ENCODE measurements at places on chromosomes 16 and 17.

DNA sequence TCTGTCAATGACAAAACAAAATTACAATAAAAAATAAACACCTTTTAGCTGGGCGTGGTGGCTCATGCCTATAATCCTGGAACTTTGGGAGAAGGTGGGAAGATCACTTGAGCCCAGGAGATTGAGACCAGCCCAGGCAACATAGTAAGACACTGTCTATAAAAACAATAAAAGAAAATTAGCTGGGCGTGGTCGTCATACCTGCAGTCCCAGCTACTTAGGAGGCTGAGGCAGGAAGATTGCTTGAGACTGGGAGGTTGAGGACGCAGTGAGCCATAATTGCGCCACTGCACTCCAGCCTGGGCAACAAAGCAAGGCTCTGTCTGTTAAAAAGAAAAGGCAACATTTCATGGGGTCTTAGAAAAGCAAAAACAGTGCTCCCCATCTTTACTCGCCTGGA, 32.7 kb downstream of the EMP2 start:
- no peak for DNase-seq

- DNase-seq, result no peak
Observed at GRCh38 chr17:9612006-9612405, 33.3 kb upstream of the USP43 start.

DNA sequence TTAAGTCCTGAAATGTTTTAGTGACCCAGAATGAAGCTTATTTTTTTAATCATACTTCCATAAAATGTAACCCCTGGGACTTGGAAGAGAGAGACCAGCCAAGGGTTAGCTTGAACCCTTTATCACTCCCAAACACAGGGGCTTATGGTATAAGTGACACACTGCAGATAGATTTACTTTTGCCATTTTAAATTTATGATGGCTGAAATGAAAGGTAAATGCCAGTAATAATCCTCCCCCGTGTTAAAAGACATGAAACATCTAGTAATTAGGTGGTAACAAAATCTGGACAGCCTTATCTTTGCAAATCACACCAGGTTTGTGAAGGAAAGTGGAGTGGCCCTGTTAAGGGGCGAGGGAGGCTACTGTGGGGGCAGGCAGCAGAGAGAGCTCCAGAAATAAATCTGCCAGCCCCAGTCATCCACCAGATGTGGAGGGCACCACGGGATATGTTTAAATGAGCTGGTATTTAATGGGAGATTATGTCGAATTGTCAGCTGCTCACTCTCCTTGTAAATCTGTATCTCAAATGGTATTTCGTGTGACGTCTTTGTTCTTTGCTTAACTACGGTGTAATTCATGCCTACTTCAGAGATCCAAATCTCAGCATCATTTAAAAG, 326.5 kb downstream of the WWOX start:
- DNase-seq, result no peak

GRCh38 chr17:57420734-57421717, 164.7 kb downstream of the MSI2 start:
- no peak for DNase-seq

DNA sequence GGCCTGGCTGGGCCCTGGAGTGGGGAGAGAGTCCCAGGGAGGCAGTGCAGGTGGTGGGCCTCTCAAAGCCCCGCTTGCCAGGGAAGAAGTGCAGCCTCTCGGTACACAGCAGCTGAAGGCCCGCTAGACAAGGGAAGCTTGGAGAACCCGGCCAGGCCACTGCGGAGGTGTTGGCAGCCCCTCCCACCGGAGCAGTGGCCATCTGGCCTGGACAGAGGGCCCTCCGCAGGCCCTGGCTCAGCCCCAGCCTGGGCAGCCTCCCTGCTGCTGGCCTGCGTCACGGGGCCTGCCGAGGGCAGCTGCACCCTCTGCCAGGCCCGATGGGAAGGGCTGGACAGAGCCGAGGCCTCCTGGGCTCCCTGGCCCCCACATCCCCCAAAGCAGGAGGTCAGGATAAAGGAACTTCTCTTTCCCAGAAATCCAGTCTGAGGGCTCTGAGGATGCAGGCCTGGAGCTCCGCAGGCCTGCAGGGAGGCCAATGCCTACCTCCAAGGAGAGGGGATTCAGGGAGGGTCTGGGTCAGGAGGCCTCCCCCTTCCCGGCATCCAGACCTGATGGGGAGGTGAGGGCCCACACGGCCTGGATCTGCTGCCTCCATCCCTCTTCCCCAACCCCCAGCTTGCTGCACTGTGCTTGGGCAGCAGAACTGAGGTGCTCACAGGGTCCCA, 4.3 kb downstream of the SPPL2C start:
- DNase-seq, result no peak

DNA sequence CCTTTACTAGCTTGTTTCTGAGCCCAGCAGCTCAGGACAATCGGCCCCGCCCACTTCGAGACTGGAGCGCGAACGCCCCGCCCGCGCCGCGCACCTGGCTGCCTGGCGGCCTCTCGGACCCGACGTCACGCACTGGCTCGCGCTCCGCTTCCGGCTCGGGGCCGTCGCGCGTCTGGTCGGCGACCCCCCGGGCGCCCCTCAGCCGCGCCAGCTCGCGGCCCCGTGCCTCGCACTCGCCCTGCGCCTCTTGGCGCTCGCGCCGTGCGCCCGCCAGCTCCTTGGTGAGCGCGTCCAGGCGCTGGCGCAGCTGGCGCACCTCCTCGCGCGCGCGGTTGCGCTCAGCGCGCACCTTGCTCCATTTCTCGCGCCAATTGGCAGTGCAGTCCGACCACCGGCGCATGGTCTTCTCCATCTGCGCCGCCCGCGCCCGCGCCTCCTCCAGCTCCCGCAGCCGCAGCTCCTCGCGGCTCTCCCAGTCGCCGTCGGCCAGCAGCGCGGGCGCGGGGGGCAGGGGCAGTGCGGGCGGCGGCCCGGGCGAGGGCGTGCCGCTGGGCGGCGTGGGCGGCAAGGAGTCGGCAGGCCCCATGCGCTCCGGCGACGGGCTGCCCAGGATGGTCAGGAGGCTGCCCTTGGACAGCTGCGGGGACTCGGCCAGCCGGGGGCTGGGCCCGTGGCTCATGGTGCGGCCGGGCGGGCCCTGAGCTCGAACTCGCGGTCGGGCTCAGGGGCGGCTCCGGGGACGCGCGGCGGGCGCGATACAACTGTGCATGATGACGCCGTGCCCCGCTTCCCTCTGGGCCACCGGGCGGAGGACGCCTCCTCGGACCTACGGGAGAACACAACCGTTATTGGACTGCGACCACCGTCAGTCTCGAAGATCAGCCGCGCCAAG, 7.6 kb downstream of the CCDC102A start:
- DNase-seq, result peak; percentile 85

DNA sequence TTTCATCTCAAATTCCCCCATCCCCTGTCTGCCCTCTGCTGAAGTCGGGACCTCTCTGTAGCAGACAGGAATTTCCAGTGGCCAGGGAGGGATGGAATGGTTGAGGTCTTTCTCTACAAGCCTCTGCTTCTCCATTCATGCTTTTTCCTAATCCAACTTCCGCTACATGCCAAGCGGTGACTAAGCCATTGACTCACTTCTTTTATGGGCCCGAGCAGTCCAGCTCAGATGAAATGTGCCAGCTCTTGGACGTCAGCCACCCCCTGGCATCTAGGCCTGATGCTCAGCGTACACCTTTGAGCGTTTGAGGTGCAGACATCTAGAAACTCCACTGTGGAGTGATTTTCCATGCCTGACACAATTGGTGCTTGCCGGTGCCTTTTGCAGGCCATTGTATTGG, 40.7 kb upstream of the GPR139 start:
- no peak for DNase-seq

DNA sequence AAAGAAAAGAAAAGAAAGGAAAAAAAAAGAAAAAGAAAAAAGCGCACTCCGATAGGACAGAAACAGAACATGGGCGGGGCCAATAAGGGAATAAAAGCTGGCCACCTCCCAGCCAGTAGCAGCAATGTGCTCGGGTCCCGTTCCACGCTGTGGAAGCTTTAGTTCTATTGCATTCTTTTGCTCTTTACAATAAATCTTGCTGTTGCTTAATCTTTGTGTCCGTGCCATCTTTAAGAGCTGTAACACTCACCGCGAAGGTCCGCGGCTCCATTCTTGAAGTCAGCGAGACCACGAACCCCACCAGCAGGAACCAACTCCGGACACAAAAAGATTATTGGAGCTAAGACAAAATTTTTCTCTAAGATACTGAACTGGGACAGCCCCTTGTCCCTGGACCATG, 3.1 kb upstream of the ARL5C start:
- no peak for DNase-seq

DNA sequence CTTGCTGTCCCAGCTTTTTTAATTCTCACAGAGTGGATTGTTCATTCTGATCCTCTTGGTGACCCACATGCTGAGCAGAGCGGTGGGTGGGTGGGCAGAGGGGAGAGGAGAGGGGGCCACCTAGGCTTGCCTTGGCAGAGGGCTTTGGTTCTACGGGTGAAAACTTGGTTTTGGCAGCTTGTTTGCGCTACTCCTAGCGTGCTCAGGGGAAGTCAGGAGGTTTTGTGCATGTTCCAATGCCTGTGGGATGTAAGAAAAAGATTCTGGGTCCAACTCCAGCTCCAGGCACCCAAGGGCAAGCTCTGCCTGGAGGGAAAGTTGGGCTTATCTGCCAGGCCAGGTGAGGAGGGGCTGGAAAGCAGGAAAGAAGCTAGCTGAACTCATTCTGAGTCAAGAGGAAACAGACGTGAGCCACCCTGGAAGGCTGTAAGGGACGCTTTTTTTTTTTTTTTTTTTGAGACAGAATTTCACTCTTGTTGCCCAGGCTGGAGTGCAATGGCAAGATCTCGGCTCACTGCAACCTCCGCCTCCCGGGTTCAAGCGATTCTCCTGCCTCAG, 169.1 kb downstream of the WSCD1 start:
- DNase-seq, result no peak

GRCh38 chr17:63700528-63701455, 867 bp upstream of the LIMD2 start:
- DNase-seq, result peak; percentile 64

Measured in ELF-1 (cell line).